Right cardiac atrium (tissue), 5 donors: ENCODE measurements at places on chromosomes 2 and 18. TPM values are rescaled to one million over a fixed set of nuclear protein-coding genes. Genes with fewer than 3 reads are reported as not detected.

Gene TMEM247
- total RNA-seq = not detected

Gene MAB21L4
- not detected for total RNA-seq

Gene COL4A3
- total RNA-seq = 6.2 TPM

- DNase-seq = no peak
Measured at GRCh38 chr2:108571286-108571685, 37.0 kb downstream of the LIMS1 start.

DNA sequence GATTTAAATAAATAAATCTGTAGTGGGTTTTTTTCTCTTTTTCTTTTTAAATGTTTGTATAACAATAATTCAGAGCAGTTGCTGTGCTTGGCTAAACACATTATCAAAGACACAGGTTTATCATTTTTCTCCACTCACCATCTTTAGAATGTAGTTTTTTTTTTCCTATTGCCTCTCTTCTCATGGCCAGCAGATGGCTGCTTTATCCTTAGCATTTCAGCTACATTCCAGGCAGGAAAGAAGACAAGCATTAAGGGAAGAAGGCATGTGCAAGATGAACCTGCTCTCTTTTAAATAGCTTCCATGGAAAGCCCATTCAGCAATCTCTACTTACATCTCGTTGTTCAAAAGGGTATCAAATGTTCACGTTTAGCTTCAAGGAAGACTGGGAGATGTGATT is 42.6 kb downstream of the ARHGAP15 start:
- DNase-seq = no peak

Gene MSTN
- 0.20 TPM for total RNA-seq
